SIG-M5 (cell line): ENCODE measurements at places on chromosomes 3 and 15.

GRCh38 chr15:29670998-29671981 lies 151.0 kb downstream of the TJP1 start:
- no peak for DNase-seq

DNA sequence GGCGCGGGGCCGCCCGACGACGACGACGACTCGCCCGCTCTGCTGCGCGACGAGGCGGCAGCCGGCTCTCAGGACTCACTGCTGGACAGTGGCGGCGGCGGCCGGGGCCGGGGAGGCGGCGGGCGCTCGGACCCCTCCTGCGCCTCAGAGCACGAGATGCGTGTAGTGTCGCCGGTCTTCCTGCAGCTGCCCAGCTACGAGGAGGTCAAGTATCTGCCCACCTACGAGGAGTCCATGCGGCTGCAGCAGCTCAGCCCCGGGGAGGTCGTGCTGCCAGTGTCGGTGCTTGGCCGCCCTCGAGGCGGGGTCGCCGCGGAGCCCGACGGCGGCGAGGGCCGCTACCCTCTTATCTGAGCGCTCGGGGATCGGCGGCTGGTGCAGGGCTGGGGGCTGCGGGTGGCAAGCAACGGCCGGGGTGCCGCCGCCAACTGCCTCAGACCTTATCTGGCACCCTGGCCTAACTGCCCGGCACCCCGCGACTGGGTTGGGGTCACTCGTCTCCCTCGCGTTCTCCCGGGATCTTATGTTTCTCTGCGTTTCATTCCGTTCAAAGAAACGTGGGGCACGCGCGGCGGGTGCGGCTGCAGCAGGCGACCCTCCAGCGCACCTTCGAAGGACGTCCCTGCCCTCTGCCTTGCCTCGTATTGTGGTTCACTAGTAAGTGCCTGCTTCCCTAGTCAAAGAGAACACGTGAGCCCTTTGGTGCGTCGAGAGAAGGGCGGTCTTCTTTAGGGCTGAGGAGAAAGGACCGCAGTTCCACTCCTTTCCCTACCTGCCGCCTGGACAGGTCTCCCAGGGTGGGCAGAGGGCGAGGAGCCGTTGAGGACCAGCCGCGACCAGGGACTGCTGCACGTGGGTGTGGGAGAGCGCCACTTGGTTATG lies 1.0 kb downstream of the C3orf80 start:
- no peak for DNase-seq

DNA sequence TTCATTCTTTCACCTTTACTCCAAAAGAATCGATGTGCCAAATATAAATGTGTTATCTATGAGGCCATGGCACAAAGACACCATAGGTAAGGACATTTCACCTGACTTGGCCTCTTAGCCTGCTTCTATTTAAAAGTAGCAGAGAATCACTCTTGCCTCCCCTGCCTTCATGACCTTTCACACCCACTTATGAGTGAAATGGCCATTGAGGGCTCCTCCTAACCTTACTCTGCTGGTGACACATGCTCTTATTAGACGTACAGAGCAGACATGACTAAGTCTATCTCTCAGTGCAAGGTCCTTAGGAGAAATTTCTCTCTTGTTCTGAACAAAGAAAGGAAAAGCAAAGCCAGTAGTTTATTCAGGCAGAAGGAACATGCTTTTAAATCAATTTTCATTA lies 150.7 kb downstream of the LRTM1 start:
- DNase-seq = no peak

GRCh38 chr15:89783111-89783860 lies 7.2 kb downstream of the MESP2 start:
- no peak for DNase-seq

DNA sequence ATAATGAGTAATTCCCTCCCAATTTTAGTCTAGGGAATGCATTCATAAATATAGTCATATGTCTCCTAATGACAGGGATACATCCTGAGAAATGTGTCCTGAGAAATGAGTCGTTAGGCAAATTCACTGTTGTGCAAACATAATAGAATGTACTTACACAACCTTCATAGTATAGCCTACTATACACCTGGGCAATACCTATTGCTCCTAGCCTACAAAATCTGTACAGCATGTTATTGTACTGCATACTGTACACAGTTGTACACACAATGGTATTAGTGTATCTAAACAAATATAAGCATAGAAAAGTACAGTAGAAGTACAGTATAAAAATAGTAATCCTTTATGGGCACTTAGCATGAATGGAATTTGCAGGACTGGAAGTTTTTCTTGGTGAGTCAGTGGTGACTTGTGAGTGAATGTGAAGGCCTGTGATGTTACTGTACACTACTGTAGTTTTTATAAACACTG lies 6.6 kb downstream of the DTWD1 start:
- no peak for DNase-seq

DNA sequence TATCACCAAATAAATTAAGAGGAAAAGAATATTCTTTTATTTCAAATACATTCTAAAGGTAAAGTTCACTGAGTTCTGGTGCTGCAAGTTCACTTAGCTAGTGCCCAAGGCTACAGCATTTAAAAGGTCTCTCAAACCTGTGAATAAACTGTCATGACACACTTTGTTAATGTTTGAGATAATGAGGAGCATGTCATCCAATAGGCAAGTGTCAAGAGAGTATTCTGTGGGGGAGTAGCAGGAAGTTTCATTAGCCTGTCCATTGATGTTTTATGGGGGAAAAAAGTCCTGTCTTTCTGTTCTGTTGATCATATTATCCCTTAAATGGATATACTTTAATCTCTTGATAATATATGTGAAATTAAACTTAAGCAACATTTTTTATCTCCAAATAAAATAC lies 4.0 kb downstream of the SPESP1 start:
- DNase-seq = no peak

DNA sequence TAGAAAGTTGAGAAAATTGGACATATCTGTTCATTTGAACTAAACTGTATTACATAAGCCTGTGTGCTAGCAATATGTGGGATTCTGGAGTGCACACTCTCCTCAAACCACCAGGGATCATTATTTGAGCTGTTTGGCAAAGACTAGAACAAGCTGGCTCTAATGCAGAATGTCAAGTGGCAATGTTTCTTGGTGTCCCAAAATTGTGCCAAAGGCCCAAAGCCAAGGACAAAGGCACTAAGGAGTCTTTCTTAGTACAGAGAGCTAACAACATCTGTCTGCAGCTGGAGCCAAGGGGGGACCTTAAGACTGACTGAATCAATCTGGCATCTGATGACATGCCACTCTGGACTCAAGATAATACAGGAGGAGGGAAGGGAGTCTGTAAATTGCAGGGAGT lies 76.7 kb upstream of the STRIT1 start:
- no peak for DNase-seq

GRCh38 chr3:43399034-43399433 lies 112.7 kb downstream of the SNRK start:
- DNase-seq = no peak

DNA sequence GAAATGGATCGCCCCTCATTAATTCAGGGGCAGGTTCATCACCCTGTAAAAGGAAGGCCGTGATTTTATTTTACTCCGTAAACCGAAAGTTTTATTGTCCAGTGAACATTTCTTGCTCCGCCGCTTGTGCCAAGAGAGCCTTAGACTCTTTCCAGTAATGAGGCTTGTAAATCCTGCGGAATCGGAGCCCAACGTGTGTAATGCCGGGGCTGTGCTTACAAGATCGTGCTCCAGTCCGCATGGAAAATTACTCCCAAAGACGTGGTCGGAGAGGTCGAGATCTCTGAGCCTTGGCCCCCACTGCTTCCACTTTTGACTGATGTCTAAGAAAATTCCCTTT lies 649 bp upstream of the PLOD2 start:
- DNase-seq = no peak

DNA sequence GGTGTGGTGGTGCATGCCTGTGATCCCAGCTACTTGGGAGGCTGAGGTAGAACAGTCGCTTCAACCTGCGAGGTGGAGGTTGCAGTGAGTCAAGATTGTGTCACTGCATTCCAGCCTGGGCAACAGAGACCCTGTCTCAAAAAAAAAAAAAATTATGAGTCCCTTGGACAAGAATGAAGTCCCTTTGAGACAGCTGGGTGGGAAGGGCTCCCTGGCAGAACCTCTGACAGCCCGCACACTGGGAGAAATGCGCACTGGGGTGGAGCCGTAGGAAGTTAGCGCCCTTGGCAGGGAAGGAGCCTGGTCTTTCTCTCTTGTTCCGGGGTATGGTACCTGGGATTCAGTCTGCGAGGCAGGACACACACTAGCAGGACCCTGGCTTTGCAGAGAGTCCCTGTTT lies 51.4 kb downstream of the SLC30A4 start:
- no peak for DNase-seq

DNA sequence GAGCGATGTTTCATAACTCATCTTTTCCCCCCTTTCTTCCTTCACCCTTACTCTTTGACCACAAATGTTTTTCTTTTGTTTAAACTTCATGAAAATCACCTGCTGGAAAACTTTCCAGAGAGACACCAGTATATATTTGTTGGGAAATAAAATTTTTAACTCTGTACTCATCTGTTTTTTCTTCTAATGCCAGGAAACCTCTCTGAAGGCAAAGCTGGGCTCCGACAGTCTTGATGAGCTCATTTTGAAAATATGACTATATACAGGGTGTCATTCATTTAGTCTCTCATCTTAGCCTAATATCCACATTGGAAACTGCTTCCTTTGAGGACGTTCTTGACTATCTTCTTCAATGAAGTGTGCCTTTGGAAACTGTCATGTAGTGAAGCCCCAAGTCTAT lies 339.6 kb upstream of the ROBO2 start:
- no peak for DNase-seq

- no peak for DNase-seq
Measured at GRCh38 chr3:136239094-136239493, 11.0 kb upstream of the PCCB start.

- DNase-seq = no peak
Measured at GRCh38 chr3:169298247-169298992, 365.1 kb downstream of the MECOM start.

DNA sequence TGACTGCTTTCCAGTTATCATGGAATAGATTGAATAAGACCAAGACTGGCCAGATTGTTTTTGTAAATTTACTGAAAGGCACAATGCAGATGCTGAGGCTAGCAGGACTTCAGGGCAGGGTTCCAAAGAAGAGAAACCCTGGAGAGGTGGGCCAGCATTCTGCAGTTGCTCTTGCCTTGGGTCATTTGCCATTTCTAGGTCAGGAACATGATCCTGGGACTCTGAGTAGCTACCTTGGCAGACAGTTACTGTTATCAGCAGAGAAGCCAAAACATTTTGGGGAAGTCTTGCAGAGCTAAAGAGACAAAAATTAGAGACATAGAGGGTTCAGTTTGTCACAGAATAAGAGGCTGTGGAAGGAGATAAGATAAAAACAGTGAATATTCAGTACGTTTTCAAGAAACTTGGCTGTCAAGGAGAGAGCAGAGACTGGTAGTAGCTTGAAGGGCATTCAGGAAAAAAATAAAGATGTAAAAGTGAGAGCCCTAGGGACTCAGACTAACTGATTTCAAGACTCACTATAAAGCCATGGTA lies 46.8 kb upstream of the MYRIP start:
- DNase-seq = no peak

DNA sequence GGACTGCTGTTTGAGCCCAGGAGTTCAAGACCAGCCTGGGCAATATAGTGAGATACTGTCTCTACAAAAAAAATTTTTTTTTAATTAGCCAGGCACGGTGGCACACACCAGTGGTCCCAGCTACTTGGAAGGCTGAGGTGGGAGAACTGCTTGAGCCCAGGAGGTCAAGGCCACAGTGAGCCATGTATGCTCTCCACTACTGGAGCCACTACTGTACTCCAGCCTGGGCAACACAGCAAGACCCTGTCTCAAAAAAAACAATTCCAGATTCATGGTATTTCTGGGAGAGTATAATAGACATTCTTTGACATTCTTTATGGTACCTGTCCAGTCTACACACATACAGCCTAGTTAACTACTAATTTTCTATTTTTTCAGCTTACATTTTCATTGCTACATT lies 70.1 kb downstream of the GSK3B start:
- DNase-seq = no peak

GRCh38 chr3:168091302-168091858 lies 4.3 kb downstream of the GOLIM4 start:
- DNase-seq = no peak

DNA sequence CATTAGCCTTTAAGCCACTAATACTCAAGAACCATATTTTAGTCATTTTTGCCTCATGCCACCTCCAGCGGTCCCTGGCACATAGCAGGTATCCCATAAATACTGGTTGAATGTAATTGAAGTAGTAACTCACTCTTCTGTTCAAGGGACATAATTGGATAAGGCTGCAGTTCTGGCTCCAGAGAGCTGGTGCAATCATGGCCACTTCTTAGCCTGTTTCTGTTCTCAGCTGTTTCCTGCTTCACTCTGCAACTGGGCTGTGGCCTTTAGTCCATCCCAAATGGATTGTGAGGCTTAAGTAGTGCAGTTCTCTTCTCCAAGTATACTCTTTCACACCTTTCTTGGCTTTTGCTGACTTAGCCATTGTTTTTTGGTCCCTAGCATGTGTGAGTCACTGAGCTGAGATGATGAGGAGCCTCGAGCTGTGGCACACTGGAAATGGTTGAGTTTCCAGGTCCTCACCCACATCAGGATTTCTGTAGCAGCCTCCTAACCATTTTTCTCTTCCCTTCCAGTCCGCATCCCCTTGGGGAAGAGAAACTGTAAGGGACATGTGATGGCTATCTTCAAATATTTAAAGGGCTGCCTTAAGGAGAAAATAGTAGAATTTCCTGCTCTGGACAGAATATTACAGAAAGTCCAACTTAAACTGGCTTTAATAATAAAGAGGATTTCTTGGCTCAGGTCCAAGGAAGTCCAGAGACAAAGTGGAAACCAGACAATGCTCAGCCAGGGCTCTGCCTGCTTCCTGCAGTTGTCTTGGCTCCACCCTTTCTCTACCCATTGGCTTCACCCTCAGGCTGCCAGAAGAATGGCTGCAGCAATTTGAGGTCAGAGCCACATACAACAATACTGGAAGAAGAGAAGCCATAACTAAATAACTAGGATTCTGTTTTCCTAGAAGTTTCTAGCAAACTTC lies 305.4 kb upstream of the ROPN1 start:
- no peak for DNase-seq

- no peak for DNase-seq
Measured at GRCh38 chr15:72086010-72086697, 31.8 kb downstream of the MYO9A start.

DNA sequence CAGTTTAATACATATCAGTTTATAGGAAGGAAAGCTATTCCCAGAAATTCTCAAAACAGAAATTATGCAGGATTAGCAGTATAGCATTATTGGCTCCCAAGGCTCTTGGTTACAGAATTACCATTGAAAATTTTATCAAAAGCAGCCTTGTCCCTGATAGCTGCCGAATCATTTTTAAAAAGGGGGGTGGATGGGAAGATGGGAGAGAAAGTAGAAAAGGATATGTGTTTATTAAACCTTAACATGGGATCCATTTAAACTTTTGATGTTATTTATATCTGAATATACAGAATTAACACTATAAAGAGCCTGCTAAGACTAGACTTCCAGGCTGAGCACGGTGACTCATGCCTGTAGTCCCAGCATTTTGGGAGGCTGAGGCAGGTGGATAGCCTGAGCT lies 10.8 kb downstream of the RCN2 start:
- DNase-seq = no peak

- no peak for DNase-seq
Measured at GRCh38 chr3:55959471-55960080, 472.5 kb upstream of the WNT5A start.

- DNase-seq = no peak
Measured at GRCh38 chr3:151198849-151199248, 4.2 kb downstream of the GPR171 start.
